Activated effector memory CD4-positive, alpha-beta T cell treated with Interleukin-2 at 50 U/mL for 16 hours (primary cell): ENCODE measurements at places on chromosomes 3 and 15.

- DNase-seq = no peak
Observed at GRCh38 chr15:55283379-55284147, 6.0 kb downstream of the RAB27A start.

- no peak for DNase-seq
Observed at GRCh38 chr3:7843441-7843840, 658.2 kb upstream of the LMCD1 start.

DNA sequence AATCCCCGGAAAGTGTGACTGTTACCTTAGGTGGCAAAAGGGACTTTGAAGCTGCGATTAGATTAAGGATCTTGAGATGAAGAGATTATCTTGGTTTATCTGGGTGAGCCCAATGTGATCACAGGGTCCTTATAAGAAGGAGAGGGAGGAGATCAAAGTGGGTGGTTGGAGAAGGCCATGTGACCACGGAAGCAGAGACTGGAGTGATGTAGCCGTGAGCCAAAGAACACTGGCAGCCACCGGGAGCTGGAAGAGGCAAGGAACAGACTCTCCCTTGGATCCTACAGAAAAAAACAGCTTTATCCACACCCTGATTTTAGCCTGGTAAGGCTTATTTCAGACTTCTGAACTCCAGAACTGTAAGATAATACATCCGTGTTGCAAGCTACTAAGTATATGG lies 29.9 kb downstream of the CRABP1 start:
- DNase-seq = no peak

DNA sequence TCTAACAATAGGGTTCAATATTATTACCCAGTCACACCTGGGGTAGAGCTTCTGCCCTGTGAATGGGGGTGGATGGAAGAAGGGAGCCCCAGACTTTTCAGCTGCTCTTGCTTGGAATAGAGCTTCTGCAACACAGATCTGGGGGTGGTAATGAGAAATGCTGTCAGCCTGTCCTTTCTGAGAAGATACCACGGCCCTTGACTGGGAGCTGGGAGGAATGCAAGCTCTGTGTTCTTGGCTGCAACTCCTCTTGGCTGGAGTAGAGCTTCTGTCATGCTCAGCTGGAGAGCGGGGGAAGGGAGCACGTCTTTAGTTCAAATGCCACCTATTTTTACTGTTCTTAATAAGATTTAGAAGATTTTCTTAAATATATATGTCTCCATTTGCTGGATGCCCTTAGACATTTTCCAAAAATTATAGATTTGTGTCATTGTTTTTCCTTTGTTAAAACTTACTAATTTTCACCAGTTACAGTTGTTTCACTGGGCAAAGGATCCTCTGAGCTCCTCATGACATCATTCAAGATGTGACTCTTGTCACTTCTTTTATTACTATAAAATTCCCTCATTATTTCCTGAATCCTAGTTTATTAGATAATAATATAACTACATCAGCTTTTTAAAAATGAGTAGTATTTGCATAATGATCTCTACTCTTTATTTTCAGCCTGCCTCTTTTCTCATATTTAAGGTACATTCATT lies 180.0 kb upstream of the TGFBR2 start:
- DNase-seq = no peak

DNA sequence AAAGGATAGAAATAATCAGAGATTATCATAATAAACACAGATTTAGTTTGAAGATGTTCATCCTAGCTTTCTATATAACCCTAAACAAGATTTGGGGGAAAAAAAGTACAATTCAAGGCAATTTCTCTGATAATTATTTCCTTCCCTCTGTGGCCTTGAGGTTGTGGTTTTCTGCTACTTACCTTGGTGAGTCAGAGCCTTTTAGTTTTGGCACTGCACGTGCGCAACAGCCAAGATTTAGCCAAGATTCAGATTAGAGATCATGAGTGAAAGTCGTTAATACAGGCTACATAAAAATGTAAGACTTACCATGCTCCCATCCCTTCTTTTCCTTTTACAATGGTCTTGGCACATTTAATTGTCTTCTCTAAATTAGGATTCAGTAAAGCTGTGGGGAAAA lies 6.7 kb downstream of the LYZL4 start:
- DNase-seq = no peak
